Activated CD4-positive, alpha-beta T cell treated with anti-CD3 and anti-CD28 coated beads, Interleukin-10, Interleukin-2, amounts not matched to agents 100 ng/mL and 50 ng/mL, durations not matched to agents 16 hours and 8 hours (primary cell): ENCODE measurements at places on chromosomes 6 and 20.

- no peak for DNase-seq
These were observed 57.4 kb downstream of the LYRM2 start for GRCh38 chr6:89580997-89581666.

DNA sequence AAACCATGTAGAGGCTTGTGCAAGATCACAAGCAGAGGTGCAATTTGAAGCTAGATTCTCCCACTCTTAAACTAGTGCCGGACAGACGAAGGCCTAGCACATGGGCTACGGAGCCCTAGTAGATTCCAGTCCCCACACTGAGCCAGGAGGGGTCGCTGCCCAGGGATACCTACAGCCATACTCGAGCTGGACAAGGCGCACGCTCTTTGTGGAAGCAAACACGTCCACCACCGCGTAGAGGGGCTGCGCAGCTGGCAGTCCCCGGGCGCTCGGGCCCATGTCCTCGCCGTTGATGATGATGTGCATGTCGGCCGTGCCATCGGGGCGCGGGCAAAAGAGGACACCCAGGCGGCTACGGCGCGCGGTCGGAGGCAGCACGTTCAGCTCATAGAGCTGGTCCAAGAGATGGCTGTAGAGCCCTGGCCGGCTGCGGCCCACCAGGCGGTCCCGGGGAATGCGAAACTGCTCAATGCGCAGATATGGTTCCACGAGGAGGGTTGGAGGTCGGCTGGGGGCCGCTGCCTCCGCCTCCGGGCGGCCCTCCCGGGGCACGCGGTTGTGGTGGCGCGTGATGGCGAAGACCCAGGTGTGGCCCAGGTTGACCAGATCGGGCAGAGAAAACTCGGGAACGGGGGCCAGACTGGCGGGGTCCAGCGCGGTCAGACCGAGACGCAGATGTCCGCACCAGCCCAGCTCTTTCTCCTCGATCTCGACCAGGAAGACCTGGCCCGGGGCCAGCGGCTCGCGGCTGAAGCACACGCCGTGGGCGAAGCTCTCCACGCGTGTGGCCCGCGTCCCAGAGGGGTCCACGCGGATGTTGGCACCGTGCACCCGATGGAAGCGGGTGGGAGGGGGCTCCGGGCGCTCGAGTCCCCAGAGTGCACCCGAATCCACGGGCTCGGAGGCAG, 677 bp downstream of the NEURL2 start:
- DNase-seq, result peak; percentile 39

DNA sequence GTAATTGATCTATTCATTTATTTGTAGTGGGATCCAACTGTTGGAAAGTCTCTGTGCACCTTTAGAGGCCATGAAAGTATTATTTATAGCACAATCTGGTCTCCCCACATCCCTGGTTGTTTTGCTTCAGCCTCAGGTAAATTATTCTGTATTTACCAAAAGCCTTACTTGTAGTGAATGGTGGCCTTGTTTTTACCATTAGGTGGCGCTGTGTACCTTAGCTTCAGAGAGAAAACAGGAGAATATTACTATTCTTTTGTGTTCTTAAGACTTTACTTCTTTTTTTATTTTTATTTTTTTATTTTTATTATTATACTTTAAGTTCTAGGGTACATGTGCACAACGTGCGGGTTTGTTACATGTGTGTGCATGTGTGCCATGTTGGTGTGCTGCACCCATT, 23.7 kb downstream of the PEX7 start:
- DNase-seq, result peak; percentile 57

DNA sequence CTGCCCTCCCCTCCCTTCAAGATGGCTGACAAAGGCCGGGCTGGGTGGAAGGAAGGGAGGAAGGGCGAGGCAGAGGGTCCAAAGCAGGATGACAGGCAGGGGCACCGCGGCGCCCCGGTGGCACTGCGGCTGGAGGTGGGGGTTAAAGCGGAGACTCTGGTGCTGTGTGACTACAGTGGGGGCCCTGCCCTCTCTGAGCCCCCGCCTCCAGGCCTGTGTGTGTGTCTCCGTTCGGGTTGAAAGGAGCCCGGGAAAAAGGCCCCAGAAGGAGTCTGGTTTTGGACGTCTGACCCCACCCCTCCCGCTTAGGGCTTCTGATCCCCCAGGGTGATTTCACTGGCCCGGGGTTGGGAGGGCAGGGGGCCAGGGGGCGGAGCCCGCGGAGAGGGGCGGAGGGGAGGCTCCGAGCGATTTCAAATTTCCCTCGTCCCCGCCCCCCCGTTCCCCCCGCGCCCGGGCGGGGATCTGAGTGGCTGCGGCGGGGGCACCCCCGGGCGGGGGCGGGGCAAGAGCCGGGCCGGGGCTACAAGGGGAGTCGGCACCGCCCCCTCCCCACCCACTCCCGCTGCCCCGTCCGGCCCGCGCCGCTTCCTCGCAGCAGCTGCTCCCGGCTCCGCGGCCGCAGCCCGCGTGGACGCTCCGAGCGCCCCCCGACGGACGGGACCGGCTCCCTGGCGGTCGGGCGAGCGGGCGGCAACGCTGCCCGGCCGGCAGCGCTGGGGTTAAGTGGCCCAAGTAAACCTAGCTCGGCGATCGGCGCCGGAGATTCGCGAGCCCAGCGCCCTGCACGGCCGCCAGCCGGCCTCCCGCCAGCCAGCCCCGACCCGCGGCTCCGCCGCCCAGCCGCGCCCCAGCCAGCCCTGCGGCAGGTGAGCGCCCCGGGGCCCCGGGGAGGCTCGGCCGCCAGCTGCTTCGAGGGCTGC, at the start of gene DNMT3B:
TSS of gene DNMT3B (plus strand) at position 555 of the 923 bp plus-strand sequence. CDS start 17,939 bp downstream, outside the sequence.
- peak; percentile 70 for DNase-seq

GRCh38 chr20:48608756-48609155, 219.0 kb downstream of the PREX1 start:
- DNase-seq, result no peak

DNA sequence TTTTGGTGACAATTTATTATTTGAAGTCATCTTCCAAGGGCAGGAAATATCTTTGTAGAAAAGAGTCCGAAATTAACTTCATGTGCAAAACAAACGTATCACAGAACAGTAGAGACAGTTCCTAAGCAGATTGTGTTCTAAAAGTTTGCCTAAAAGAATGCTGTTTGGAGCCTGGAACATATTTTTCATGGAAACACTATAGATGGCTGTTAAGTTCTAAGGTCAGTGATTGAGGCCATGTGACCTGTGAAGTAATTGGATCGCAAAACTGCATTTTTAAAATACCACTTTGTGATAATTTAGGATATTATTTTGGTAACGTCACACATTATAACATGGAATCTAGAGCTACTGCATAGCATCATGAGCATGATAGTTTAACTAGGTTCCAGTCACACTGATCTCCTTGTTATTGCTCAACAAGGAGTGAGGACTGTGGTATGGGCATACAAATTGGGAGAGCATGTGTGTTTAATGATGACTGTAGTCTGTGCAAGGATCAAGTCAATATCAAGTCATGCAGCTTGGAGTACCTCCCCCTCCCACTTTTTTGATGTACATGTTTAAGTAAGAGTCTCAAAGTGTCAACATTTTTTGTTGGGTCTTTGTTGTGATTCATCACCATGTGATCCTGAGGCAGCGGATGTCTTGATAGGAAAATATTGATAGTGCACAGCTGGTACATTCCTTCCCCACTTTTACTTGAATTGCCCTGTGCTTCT, 609.3 kb upstream of the CITED2 start:
- no peak for DNase-seq

DNA sequence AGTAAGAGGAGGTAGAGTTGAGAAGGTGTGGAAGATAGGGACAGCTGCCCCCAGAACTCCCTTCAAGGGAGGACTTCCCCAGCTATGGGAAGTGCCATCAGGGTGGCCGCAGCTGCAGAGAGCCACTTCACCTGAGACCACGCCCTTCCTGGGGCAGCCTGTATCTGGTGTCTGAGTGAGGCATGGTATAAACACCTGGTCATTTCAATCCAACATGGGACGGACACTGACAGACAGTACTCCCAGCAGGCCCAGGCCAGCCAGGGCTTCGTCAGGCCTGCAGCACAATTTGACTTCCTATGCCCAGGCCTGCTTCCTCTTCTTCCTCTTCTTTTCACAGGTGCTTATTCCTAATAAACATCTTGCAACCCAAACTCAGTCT, 4.5 kb downstream of the SOX12 start:
- DNase-seq, result no peak

DNA sequence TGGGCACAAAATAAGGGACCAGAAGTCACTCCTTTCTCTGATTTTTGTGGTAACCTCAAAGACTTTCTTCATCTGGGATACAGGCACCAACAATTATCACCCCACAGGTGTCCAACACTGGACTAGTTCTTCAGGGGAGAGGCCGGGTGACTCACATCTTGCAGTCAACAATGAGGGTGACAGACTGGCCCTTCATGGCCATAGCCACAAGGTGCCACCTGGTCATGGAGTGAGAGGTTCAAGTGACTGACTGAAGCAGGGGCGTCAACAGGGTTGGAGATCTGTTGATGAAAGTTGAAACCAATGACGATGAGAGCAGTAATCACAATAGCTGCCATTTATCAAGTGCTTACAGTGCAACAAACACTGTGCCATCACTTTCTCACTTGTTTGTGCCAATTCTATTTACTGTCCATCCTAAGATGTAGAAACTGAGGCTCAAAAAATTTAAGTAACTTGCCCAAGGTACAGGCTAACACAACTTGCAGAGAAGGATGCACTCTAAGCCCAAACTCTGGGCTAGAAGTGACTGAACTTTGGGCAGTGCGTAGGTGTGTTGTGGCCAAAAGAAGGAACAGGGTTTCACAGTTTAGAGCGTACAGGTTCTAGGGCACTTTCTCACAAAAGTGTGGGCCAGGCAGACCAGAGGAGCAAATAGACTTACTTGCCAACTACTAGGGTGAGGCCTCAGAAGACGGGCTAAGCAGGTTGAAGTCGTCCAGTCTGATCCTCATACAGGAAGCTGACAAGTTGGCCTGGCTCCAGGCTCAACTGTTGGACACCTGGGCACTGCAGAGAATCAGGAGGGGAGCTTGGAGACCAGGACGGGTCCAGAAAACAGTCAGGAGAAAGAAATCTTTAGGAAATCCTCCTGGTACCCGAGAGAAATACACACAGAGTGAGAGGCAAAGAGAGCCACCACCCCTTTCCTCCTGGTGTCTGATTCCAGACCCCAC, 30.4 kb downstream of the HLA-DPB1 start:
- no peak for DNase-seq

- no peak for DNase-seq
These were observed 31.3 kb upstream of the KCNK16 start for GRCh38 chr6:39353698-39354315.

GRCh38 chr20:52975029-52975732, 3.0 kb downstream of the TSHZ2 start:
- peak; percentile 55 for DNase-seq

DNA sequence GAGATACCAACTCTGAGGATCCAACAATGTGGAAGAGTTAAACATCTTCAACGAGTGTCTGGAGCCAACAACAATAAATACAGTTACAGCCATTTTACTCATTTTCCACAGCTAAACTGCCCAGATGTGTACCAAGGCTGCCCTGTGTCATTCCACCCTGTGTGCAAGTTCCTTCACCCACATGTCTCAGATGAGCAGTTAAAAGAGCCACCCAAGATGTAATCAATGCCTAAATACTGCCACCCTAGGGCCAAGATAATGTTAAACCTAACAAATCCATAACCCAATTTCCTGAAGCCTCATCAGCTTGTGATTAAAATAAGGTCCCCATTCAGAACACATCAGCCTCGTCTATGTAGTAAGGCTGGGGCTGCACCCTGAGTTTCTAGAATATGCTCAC, 59.9 kb downstream of the GMDS start:
- no peak for DNase-seq

DNA sequence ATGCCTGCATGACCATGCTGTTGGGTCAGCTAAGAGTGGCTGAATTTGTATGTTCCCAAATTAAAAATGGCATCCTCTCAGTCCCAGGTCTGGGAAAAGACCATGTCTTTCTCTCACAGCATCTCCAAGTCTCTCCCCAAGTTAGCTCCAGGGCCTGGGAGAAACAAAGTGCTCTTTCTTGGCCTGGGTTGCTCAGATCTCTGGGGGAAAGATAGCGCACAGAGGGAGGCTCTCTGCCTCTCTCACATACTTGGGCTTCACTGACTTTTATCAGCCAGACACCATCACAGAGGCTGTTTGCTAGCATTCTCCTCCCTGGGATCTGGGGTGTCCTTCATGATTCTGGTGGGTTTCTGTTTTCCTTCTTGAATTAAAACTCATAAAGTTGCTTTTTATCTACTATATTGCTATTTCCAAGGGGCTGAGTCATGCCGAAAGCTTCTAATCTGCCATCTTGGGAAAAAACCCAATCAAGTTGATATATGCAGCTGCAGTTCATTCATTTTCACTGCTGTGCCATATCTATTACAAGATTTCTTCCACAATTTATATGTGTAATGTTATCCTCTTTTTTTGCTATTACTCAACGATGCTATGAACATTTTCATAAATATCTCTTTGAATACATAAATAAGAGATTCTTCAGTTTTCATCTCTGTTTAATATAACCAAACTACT, 190.2 kb downstream of the MOXD1 start:
- DNase-seq, result no peak

GRCh38 chr6:99894815-99895214, 99.2 kb downstream of the MCHR2 start:
- peak; percentile 38 for DNase-seq

GRCh38 chr6:160162030-160162566, 40.5 kb downstream of the SLC22A1 start:
- DNase-seq, result no peak

- DNase-seq, result no peak
These were observed 25.7 kb downstream of the PSMG4 start for GRCh38 chr6:3284436-3284876.

DNA sequence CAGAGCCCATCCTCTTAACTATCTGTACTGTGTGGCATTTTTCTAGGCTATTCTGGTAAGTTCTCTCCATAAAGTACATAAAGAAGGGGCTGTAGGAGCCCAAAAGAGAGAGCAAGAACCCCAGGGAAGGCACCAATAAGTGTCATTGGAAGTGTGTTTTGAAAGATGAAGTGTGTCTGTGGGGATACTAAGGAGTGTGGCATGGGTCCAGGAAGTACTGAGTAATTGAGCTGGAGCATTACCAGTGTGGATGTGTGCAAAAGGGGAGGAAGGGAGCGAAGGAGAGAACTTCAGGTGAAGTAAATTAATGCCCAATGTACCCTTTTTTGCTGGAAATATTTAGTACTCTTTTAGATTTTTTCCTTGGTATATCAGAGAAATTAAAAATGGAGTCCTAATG, 63.9 kb downstream of the KCNS1 start:
- no peak for DNase-seq

- DNase-seq, result no peak
These were observed 17.7 kb upstream of the THBS2 start for GRCh38 chr6:169271158-169271876.

GRCh38 chr6:114125576-114125975, 154.6 kb upstream of the HDAC2 start:
- DNase-seq, result no peak
